ENCODE measurements at places on chromosomes 2 and 18.

- no peak for DNase-seq
Measured at GRCh38 chr18:70450426-70451253, 161.8 kb downstream of the SOCS6 start.

- no peak for DNase-seq
Measured at GRCh38 chr2:62334009-62334408, 138.1 kb downstream of the B3GNT2 start.

DNA sequence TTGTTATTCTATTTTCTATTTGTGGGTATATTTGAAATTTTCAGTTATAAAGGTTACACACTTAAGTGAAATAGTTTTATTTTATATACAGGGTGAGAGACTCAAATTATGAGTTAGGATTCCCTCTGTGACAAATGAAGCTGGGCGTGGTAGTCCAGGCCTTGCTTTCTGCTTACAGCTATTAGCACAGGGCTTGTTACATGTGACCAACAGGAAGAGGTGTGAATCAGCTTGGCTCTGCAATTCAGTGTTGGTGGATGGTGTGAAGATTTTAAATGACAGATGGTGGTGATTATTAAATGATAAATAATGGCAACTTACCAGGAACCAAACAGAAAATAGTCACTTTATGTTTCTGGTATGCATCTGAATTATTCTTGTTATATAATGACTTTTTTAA is 64.4 kb upstream of the NOSTRIN start:
- peak; percentile 45 for DNase-seq

GRCh38 chr2:159904127-159904958 is 106.3 kb upstream of the CD302 start:
- peak; percentile 68 for DNase-seq

DNA sequence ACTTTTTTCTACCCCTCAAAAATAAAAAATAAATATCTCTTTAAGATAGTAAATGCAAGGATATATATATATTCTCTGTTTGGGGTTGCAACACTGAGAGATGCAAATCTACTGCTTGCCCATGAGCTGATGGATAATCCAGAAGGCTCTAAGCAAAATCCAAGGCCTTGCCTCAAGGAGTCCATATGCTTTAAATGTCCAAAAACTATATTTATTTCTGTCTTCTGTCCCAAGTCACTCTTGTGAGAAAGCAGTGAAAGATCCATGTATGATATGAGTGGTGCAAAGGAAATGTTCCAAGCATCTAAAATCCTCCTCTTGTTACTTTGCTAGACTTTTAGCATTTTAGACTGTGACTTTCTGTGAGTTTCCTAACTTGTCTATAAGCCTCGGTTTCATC is 92.9 kb upstream of the RNF152 start:
- no peak for DNase-seq

- no peak for DNase-seq
Measured at GRCh38 chr2:100297511-100297910, 24.8 kb downstream of the LONRF2 start.

DNA sequence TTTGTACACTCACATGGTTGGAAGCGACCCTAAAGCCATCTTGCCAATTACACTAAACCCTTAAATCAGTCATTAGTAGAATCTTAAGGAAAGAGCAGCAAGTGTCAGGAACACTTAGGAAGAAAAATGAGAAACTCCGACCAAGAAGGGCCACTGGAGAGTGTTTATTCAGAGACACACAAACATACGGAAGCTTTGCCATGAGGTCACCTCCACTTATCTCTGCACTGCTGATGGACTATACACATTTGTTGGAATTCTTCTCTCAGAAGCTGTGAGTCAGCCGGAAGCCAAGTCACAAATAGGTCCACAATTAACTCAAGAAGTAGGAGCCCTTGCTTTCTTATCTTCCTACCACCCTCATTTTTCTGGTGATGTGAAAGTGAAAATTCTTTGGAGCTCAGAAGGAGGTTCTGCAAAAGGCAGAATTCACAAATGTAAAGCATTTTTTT is 21.6 kb downstream of the BMP10 start:
- DNase-seq = no peak

DNA sequence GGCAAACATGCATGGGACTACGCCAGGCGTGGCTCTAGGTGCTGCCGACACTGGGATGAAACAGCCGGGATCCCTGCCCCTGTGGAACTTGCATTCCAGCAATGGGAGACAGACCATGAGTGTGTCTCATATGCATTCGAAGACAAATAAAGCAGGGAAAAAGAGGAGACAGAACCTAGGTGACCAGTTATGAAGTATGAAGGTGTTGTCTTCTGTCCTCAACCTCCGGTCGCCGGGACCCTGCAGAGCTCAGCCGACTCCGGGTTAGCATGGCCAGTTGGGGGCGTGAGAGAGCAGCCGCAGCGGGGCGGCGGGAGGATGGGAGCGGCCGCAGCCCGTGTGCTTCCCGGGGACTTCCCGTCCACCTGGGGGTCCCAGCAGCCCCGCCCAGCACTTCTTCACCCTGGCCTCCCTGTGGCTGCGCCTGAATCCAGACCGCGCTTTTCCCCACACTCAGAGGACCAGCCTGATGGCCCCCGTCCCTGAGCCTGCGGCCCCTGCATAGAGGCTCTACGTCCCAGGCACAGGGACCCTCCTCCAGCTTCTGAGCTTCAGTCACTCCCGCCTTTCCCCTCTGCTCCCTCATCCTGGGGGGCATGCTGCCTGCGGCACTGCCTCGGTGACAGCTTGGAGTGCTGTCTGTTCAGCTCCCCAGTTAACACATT is 11.4 kb downstream of the ID2 start:
- no peak for DNase-seq

DNA sequence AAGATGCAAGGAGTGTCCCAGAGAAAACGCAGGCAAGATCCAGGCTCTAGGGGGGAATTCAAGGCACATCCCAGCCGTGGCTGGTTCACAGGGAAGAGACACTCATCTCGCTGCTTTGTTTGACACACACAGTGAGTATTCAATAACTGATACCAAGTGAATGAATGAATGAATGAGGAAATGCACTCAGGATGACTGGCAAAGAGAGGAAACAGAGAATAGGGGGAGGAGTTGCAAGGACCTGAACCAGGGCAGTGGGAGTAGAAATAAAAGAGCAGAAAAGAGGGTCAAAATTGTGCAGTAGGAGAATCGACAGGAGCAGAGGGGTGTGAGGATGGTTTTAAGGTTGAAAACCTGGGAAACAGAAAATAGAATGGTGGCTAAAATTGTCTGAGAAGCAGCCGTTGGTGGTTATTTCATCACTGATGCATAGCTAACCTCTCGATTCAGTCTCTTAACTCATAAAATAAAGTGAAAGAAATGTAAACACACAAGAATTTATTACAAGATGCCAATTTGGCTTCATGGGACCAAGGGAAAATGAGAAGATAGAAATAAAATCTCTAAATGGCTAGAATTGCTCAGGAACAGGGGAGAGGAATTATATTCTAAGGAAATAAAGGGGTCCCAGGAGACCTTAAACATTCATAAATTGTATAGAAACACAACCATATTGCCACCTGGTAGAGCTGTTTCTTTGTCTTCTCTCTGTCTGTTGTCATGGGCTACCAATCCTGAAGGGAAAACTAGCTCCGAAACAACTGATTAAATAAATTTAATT is 63.9 kb upstream of the PHLPP1 start:
- DNase-seq = no peak

GRCh38 chr2:120176526-120176925 is 46.7 kb downstream of the TMEM185B start:
- no peak for DNase-seq

GRCh38 chr2:29954316-29954715 is 32.9 kb upstream of the ALK start:
- no peak for DNase-seq

DNA sequence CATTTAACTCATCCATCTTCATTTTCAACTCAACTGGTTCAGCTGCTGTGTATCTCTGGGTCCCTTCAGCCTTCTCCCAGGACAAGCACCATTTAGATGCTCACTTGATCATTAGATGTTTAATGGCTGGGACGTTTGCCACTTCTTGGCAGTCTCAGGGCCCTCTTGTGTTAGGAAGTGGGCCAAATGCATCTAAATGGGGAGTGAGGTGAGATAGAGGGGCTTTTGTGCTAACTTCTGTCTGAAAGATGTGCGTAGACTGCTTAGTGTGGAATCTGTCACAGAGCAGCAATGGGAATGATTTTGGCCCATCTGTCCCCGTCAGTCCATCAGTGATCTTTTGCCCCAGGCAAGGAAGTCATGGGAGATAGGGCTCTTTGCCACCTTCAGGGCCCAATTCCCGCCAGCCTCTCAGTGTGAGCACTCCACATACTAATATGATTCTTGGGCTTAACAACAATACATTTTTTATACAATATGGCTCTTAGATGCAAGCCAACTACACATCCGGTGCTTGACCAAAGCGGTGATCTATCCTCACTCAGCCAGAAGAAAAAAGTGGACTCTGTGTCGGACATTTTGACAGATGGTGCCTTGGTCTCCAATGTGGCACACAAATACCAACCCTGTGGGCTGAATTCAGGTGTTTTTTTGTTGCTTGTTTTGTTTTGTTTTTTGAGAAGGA is 95.7 kb upstream of the EPC2 start:
- no peak for DNase-seq

DNA sequence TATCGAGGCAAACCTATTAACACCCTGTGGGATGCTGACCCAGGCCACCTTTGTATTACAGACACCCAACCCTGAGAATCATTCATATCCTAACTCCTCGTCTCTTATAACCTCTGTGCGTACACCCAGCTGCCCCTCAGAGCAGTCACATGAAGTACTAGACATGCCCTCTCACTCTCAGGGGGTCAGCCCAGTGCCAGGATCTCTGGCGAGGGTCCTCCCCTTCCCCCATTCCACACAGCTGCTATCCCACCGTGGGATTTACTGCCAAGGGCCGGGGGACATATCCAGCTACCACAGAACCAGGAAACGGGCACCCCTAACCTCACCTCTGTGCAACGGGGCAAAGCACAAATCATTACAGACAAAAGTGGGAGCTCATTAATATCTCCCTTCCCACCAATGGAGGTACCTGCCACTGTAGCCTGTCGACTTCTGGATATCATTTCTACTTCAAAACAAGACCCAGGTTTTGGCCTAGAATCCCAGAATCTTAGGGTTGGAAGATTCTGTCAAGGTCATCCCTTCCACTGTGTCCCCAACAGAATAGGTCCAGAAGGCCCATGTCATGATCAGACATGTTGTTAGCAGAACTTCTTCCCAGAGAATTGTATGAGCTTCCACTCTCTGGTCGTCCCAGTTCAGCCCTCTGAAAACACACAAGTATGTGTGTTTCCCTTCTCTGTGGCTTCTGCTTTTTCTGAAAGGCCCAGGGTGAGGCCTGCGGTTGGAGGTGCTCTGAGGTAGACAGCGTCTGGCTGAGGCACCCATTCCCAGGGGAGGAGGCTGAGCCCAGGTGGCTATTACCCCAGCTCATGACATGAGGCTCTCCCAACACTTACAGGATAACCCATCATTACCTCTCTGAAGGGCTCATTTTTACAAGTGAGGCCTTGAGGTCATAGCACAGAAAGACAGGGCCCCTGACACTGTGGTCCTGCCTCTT is 1.7 kb downstream of the TMBIM1 start:
- no peak for DNase-seq

- no peak for DNase-seq
Measured at GRCh38 chr2:1591461-1591770, 152.9 kb downstream of the PXDN start.

DNA sequence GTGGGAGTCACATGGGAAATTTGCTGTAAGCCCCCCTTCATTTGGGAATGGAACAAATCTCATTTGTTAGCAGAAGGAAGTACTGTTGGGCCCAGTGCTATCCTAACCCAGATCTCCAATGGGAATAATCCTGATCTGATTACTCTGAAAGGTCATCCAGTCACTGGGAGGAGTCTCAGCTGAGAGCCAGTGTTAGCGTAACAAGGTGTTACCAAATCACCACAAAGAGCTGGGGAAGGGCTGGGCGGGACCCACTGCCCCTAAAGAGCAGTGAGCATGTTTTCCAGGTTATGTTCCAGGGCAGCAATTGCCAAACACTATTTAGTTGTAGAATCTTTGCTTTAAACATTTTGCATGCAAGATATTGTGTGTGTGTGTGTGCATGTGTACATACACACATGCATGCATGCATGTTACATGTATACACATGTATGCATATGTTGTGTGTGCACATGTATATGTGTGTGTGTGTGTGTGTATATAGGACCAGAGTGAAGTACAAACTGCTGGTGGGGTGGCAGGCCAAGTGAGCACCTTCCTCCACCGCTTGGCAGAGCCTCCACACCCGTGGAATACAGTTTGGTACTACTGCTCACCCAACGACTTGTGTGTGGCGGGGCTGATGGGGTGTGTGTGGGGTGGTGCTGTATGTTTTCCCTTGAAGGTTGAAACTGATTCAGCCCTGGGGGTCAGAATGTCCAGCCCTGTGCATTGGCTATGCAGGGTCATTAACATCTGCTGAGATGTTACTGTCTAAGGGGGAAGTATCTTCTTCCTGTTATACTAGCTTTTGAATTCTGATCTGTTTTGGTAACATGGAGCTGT is 15.2 kb downstream of the INPP5D start:
- DNase-seq = no peak

- no peak for DNase-seq
Measured at GRCh38 chr2:69453475-69454129, 16.4 kb upstream of the NFU1 start.

DNA sequence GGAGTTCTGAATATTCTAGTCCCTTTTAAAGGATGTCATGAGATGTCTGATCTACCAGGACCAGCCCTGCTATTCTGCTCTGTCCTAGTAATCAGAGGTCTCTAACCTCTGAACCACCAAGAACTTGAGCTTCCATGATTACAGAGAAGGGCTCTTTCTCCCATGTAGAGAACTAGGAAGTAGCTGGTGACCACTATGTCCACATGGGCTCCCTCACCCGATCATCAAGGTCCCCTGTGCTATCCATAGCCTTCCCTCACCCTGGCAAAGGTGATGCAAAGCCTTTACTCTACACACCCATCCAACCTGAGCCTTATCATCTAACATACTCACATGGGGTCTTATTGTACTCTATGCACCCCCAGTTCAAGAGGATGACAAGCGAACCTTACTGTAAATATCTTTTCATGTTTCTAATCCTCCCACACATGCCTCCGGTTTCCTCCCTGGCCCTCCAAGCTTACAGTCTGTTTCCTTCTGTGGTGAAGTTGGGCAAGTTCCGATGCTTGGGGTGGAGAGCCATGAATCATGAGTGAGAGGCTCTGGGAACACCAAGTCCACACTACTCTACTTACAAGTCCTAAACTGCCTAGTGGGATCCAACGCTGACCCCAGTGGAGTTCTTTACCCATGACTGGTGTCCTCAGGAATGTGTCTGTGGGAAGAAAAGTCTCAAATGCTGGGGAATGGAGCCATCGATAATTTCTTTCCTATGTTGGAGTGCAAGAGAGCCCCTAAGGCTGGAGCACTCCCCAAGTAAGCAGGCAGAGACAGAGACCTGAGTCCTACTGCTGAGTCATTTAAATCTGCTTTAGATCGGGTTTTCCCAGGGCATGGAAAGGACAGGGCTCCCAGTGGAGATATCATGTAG is 73.3 kb upstream of the KLF7 start:
- no peak for DNase-seq

DNA sequence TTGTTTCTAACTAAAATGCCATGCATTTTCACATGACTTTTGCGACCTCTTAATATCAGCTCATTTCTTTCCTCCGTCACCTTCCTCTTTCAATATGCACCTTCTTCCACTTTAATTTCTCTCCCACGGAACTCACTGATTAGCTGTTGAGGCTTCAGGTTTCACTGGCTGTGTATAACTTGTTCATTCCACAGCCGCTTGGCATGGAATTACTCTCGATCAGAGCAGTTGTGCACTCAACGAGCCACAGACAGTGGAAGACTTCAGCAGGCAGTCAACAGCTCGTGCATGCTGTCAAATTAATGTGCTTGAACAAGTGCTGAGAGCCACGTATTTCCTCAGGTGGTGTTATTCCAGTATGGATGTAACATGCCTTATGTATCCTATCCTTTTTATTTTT is 491.2 kb upstream of the DDX18 start:
- DNase-seq = no peak
